ENCODE measurements at places on chromosomes 1 and 21.

DNA sequence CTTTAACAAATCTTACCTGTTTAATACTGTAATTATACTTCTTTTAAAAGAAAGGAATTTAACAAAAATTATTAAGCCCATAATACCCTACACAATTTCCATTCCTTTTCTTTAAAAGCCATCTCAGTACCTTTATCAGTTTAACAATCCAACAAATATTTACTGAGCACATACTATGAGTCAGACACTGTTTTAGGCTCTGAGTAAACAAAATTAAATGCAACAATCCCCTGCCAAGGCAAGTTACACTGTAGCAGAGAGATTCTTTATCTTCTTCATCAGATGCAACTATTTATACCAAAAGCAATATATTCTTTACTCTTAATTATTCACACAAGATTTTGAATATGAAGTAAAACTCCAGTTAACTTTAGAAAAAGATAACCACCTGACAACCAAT is 12.0 kb downstream of the DENND1B start:
- peak; percentile 50 for DNase-seq

GRCh38 chr21:41396558-41397075 is 29.4 kb upstream of the MX1 start:
- no peak for DNase-seq

GRCh38 chr1:171769171-171769570 is 12.3 kb upstream of the METTL13 start:
- DNase-seq, result no peak

- no peak for DNase-seq
Measured at GRCh38 chr1:67947114-67947513, 103.3 kb downstream of the DIRAS3 start.

DNA sequence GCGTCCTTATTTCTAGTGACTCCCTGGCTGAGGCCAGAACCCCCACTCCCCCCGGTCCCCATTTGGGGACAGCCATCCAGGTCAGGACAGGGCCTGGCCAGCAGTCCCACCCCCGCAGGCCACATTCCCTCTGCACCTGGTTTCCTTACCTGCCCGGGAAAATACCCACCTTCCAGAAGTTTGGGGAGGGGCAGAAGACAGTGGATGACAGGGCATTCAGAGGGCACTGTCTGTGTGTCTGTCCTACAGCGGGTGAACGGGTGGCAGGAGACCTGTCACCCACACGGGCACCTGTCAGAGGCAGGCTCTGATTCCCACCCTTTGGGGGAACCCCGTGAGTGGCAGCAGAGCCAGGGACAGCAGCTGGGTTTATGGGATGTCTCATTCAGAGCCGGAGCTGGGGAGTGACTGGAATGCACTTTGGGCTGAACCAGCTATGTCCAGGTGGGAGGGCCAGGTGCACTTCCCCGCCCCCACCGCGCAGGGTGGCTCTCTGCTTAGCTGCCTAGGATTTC is 2.0 kb downstream of the ARHGEF16 start:
- no peak for DNase-seq

DNA sequence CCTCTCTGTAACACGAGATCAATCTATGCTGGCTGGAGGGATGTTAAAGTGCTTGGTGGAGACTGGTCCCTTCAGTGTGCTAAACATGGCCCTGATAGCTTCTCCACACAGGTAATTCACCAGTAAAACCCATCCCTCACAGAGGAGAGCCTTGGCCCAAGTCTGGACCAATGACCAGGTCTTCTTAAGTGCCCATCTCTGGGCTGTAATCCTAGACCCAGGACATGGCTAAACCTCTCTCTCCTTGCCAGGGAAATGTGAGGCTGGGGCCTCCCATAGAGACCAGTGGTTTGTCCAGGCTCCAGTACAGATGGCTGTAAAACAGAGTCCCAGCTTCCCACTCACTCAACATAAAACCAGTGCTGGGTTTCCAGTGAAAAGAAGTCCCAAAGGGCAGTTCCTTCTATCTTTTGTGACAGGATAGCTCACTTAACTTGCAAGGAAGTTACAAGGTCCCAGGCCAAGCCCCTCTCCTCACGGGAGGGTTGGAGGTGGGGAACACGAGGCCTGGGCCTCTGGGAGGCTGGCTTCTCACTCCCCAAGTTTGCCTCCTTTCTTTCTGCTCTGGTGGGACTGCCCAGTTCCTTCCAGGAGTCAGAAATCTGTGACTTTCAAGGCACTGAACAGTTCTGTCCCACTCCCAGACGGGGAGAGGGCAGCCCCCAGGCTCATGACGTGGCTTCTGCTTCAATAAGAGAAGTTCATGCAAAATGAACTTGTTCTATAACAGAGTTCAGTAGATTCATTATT is 2.2 kb upstream of the KIF17 start:
- DNase-seq, result no peak

GRCh38 chr1:185907246-185907645 is 173.1 kb downstream of the HMCN1 start:
- no peak for DNase-seq

DNA sequence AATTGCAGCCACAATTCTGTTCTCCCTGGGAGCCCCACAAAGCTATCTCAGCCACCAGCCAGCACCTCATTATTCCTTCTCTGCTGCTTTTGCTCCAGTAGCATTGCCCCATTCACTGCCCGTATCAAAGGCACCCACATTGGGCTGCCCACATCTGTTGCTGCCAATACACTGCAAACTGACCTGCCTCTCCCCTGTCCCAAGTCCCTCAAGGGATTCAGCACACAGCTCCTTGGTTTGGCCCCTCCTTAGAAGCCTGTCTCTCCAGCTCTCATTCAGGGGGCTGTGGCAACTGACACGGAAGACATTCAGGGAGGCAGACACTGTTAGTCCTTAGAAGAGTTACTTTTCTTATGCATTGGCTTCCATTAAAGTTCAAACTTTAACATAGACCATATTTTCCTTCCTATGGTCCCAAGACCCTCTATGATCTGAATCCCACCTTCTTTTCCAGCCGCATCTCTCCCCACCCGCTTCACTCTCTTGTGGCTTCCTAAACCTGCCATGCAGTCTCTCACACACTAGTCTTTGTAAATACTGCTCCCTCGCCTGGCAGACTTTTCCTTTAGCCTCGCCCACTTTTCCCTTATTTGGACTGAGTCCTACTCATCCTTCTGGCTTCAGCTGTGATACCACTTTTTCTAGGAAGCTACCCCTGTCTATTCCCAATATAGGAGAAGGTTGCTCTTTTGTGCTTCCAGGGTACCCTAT is 19.3 kb upstream of the KLHDC8A start:
- DNase-seq, result peak; percentile 63

- DNase-seq, result no peak
Measured at GRCh38 chr1:65525266-65526048, 105.0 kb downstream of the LEPR start.

DNA sequence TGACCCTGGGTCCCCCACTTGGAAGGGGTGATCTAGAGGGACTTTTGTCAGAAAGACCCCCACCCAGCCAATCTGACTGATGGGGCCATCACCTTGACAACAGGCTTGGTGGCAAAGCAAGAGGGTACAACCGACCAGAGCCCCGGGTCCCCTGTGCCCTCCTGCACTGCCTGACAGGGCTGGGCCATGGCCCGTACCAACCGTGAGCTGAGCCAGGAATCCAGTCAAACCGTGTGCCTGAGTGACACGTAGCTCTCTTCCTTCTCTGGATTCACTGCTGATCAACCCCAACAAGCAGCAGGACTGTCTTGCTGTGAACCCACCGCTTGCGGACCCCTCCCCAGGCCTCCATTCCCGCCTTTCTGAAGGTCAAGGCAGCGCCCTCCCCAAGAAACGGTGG is 27.0 kb downstream of the PDE9A start:
- no peak for DNase-seq

GRCh38 chr1:56196839-56197238 is 382.5 kb downstream of the PLPP3 start:
- no peak for DNase-seq

DNA sequence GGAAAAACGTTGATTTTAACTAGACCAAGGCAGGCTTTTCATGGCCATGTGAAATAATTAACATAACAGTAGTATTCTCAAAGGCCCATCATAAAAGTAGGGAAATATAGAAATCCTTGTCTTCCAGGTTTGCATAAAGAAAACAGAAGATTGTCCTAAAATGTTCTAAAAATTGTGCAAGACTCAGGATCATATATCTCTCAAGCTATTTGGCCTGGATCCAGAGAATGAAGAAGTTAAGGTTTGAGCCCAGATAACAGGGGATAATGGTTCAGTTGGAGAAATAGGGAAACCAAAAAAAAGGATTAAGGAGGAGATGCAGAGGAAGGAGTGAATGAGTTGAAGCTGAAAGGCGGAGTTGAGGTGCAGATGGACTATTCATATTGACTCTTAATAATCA is 555.5 kb upstream of the NR5A2 start:
- DNase-seq, result no peak

DNA sequence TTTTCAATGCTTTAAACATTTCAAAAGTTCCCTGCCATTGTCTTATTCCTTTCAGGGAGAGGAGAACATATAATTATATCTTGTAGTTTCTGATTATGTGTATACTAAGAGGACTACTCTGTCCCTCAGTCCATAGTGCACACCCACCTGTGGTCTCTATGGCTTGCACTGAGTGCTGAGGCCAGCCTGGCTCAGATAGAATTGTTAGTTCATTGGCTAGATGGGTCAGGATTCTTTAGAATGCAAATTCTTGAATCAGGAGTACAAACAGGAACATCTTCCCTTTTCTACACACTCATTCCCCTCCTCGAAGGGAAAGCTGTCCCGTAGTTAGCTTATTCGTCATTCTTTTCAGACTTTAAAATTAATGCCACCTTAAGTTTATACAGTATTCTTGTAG is 8.2 kb downstream of the BACH1 start:
- no peak for DNase-seq

- DNase-seq, result no peak
Measured at GRCh38 chr21:46243325-46243724, 14.8 kb upstream of the LSS start.

DNA sequence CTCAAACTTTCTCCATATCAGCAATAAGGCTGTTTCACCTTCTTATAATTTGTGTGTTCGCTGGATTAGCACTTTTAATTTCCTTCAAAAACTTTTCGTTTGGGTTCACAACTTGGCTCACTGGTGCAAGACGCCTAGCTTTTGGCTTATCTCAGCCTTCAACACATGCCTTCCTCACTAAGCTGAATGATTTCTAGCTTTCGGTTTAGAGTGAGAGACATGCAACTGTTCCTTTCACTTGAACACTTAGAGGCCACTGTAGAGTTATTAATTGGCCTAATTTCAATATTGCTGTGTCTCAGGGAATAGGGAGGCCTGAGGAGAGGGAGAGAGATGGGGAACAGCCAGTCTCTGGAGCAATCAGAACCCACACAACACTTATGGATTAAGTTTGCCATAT is 41.2 kb upstream of the IFNLR1 start:
- DNase-seq, result no peak

DNA sequence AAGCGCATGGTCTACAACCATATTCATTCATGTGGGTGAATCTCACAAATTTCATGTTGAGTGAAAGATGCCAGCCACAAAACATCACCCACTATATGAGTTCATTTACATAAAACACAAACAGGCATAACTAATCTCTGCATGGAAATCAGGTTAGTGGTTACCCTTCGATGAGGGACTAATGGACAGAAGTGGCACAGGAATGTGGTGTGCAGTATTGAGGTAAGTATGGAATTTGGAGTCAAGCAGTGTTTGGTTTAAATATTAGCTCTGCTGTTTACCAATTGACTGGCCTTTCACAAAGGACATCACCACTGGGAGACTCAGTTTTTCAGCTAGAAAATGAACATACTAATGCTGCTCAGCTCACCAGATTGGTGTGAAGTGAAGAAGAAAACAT is 24.2 kb downstream of the CCDC185 start:
- no peak for DNase-seq

DNA sequence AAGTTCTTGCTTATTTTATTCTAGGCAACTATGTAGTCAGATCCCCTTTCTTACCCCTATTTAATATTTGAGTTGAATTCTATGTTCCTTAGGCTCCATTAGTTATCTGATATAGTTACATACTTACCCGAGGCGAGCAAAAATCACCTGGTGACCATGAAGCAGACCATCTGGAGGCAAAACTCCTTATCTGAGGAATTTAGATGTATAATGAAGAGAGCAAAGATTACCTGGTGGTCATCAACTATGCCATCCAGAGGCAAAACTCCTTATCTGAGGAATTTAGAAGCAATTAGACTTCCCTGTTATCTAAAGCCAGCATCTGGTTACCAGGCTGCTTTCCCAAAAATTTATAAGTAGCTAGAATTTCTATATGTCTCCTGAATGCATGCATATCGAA is 129.9 kb downstream of the PATJ start:
- DNase-seq, result no peak

DNA sequence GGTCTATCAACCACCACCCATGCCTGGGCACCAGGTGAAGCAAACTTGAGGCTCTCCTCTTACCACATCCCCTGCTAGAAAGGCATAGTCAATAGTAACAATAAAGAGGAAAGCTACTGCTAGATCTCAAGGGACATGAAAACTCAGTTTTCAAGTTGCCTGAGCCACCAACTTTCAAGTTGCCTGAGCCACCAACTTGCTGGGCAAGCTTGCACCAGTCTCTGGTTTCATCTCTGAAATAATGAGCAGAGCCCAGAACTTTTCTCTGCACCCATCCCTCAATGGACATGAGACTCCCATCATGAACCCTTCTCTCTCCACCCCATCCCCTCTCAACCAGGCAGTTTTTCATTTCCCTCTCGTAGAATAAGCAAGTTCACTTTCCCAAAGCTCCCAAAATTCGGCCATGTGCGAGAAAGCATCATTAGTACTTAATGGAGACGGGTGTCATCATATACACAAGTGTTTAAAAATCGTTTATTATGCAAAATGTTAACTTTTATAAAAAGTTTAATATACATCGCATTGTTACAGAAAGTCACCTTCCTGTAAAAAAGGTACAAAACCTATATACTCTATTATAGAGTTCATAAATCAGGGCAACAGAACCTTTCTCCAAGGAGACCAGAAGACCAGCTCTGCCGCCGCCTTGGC is 1.7 kb downstream of the ID3 start:
- peak; percentile 41 for DNase-seq

DNA sequence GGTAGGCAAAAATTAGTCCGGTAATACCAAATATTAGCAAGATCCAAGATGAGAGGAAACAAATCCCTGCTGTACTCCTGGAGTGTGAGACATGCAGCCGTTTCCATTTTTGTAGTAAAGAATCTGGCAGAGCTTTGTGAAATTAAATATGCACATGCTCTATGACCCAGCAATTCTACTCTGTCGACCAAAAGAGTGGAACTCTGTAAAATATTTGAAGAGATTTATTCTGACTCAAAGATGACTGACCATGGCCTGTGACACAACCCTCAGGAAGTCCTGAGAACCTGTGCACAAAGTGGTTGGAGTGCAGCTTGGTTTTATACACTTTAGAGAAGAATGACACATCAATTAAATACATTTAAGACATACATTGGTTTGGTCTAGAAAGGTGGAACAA is 16.2 kb downstream of the HAX1 start:
- DNase-seq, result peak; percentile 34

GRCh38 chr1:48405400-48405799 is 66.6 kb downstream of the SPATA6 start:
- no peak for DNase-seq

- DNase-seq, result no peak
Measured at GRCh38 chr1:162919034-162919433, 58.1 kb upstream of the CCDC190 start.

GRCh38 chr21:41142051-41142795 is 25.7 kb upstream of the BACE2 start:
- no peak for DNase-seq

Measured in ELR (cell line).